Pons (tissue), 1 donor: ENCODE measurements at places on chromosomes 1 and 21.

- DNase-seq, result no peak
Measured at GRCh38 chr1:43495204-43495603, 35.5 kb upstream of the PTPRF start.

DNA sequence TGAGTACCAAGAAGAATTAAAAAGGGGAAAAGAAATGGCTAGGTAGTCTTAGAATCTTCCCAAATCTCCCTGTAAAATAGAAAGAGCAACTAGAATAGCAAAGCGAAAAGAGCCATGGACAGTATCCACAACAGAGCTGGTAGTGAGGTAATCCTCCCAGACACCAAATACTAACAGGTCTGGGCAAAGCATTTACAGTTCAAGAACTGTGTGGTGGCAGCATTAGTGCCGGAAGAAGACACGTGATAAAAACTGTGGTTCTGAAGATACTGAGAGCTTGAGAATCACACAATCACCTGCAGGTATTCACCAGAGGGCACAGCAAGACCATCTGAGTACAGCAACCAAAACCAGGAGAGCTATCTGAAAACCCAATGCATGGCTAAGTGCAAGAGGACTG is 31.8 kb upstream of the OLIG2 start:
- DNase-seq, result no peak

DNA sequence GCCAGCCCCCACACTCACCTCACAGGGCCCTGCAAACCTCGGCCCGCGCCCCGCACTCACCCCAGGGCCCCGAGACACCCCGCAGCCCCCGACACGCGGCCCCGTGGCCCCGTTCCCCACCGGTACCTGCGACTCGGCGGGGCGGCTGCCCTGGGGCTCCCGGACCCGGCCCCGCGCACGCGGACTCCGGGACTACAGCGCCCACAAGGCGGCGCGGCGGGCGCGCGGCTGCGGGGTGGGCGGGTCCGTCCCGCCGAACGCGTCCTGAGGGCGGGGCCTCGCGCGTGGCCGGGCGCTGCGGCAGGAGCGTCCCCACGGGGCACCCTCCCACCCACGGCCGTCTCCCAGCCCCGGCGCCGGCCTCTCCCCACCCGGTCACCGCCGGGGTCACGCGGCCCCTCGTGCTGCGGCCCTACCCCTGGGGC is at the start of gene SLC19A1:
SLC19A1 (minus strand) TSS at position 199 of the 425 bp plus-strand sequence. CDS start 4,481 bp downstream, outside the sequence.
- DNase-seq, result no peak

DNA sequence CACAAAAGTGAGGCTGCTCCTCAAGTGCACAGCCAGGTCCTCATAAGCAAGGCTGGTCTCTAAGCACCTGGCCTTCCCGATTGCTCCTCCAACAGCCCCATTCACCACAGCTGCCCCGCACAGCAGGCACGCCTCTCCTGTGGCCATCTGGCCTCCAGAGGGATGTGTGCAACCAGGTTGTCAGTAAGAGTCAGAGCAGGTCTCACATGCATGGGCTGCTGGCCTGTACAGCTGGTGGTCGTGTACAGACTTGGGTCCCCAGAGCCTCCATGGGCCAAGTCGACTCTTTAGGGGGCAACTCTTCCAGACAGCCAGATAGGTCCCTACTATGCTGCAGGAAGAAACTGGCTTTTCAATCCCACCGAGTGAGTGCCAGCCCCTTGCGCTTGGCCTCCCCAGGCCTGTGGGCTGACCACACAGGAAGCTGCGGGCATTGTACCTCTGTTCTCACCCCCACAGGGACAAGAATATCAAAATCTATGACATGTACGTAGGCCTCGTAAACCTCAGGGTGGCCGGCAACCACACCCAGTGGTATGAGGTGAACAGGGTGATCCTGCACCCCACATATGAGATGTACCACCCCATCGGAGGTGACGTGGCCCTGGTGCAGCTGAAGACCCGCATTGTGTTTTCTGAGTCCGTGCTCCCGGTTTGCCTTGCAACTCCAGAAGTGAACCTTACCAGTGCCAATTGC is 1.4 kb downstream of the PRSS38 start:
- DNase-seq, result no peak

DNA sequence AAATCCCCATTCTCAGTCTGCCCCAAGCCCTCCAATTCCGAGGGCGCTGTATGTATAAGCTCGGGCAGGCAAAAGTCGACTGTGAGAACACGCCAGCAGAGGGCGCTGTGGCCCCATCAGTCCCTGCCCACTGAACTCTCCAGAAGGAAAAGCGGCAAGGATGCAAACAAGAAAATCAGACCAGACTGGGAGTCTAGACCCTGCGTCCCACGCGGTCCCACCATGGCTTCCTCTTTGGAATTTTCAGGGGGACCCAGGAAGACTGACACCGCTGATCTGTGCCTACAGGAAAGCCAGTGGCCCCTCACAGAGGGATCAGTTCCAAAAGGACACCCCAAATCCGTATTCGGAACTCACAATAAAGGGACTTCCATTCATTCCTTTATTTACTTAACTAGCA is 19.5 kb downstream of the TEX35 start:
- peak; percentile 70 for DNase-seq
